Erythroblast (primary cell): ENCODE measurements at places on chromosomes 2 and 18.

- no peak for DNase-seq
These were observed 103.7 kb downstream of the EPB41L3 start for GRCh38 chr18:5439986-5440696.

- DNase-seq, result no peak
These were observed 26.4 kb upstream of the FZD7 start for GRCh38 chr2:202007015-202007982.

- no peak for DNase-seq
These were observed 131.3 kb upstream of the UNC80 start for GRCh38 chr2:209640358-209640757.

DNA sequence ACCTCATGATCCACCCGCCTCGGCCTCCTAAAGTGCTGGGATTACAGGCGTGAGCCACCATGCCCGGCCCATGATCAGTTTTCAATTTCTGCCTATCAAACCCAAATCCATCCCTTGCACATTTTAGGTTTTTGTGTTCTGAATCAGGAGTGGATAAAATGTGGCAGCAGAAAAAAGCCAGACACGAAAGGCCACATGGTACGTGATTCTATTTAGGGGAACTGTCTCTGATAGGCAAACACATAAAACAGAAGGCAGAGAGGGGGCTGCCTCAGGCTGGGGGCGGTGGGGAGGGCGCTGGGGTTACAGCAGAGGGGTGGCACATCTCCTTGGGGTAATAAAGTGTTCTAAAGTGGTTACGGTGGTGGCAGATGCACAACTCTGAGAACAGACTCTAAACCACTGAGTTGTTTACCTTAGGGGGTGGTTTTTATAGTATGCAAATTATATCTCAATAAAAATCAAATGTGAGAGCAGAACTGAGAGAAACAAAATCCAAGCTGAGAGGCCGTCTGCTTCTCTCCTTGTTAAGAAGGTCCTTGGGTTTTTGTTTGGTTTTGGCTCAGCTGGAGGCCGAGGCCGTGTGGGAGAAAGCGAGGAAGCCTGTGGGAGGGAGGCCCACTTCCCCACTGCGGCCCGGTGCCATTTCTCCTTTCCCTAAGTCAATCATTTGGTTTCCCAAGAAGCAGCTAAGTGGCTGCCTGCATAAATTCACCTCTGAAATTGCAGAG lies 78.0 kb downstream of the SOWAHC start:
- DNase-seq, result no peak

DNA sequence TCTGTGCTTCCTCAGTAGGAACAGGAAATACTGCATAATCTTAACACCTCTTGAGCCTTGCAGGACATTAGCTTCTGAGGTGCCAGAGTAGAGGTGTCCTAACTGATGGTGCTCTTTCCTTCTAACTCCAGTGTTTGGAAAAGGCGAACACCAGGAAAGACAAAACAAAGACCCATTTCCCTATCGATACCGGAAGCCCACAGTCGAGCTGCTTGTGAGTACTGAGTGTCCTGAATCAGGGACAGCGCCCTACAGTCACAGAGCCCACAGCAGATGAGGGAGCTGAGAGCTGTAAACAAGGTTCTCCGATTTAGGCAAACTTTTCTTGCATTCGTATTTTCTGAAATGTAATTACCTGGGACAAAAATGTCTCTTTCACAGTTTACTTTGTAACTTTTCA lies 50.7 kb downstream of the SLC14A2 start:
- no peak for DNase-seq

DNA sequence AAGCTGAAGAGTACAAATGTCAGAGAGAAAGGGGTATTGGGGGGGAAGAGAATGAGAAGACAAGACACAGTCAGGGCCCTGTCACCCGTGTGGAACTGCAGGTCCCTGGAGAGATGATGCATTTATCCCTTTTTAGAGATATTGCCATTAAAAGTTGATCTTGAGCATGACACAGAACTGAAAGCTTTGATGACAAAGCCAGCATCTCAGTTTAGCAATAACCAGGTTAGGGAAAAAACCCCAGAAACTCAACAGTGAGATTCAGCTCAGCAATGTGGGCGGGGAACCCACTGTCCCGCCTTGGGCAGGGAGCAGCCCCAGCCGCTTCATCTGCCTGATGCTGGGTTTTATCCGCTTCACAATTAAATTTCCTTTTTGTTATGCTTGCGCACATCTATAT lies 181.1 kb downstream of the NEDD4L start:
- DNase-seq, result no peak

GRCh38 chr18:45449418-45450227 lies 165.7 kb upstream of the SLC14A2 start:
- DNase-seq, result peak; percentile 57

DNA sequence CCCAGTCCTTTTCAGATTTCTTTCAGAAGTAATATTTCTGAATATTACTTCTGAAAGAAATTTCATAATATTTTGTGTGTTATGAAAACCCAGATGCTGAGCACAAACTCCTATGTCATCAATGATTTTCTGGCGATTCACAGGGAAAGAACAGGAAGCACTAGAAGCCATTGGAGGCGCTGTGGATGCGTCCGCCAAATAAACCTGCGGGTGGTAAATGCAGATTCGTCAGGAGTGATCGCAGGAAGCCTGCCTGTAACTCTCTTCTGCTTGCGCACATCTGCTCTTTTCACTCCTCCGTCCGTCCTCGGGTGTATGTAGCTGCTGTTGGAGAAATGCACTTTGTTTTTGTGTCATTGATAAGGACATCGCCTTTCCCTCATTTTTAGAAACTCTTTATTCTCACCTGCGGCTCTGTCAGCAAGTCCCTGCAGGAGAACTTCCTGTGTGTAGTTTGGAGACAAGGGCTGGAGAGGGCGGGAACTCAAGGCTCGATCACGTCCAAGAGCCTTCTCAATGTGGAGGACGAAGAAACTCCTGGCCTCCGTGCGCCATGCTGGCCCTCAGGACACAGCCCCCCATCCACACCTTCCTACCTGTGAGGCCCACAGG lies 483.8 kb downstream of the GALR1 start:
- DNase-seq, result no peak

- DNase-seq, result no peak
These were observed 20.4 kb downstream of the HS6ST1 start for GRCh38 chr2:128298286-128298685.

DNA sequence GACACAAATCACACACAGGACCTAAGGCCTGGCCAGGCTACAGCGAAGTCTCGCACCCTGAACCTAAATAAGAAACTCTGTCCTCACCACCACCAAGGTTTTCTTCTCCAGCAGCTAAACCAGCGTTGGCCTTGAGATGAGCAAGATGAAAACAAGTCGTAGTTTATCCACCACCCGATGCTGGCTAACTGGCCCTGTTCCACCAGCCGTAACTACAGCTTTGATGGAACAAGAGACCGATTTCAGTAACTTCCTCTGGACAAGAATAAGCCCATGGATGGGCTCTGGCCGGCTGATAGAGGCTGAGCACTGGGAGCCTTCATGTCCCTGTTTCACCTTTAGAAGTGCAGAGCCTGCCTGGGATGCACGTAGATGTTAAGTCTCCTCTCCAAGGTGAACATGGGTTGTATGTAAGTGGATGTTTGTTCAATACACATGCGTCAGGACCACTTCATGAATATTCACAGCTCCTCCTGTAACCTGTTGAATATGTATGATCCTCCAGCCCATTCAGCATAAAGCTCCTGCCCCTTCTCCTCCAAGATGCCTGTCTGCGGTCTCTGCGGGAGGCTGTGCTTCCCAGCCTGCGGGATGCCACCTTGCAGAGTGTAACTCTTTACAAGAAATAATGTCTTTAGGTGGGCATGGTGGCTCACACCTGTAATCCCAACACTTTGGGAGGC lies 24.2 kb downstream of the ADI1 start:
- DNase-seq, result no peak

GRCh38 chr2:172931256-172931894 lies 144.3 kb upstream of the MAP3K20 start:
- DNase-seq, result no peak

GRCh38 chr2:118029025-118029424 lies 15.2 kb upstream of the CCDC93 start:
- no peak for DNase-seq

- no peak for DNase-seq
These were observed 137.1 kb upstream of the NDUFV2 start for GRCh38 chr18:8965398-8965797.

DNA sequence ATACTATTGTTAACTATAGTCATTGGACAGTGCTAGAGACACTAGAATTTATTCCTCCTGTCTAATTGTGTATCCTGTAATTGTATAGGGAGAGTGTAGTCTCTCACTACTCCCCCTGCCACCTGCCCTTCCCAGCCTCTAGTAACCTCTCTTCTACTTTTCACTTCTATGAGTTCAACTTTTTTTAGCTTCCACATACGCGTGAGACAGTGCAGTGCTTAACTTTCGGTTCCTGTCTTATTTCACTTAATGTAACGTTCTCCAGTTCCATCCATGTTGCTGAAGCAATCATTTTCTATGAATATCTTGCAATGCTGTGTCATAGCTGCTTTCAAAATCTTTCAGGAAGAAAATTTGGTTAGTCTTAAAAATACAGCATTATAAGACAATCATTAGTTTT lies 22.8 kb upstream of the RUFY4 start:
- DNase-seq, result no peak

DNA sequence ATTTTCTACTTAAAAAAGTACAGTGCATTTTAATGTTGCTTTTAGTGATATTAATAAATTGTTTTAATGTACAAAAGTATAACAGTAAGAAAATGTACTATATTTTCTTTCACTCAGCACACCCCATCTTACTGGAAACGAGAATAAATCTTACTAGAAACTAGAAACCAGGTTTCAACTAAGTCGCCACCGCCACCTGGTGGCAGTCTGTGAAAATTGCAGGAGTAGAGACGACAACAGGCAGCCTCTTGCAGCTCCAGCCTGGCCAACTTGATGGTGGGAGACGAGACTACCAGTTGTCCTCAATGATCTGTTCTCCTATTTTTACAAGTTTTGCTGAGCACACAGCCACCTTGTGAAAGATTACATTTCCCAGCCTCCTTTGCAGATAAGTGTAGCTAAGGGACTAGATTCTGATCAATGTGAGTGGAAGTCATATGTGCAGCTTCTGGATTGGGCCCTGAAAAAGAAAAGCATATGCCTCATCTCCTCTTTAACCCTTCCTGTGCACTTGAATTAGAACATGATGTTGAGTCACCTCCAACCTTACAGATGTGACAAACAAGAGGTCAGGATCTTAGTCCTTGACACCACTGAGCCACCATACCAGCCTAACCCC lies 8.7 kb downstream of the OTOF start:
- DNase-seq, result peak; percentile 89

DNA sequence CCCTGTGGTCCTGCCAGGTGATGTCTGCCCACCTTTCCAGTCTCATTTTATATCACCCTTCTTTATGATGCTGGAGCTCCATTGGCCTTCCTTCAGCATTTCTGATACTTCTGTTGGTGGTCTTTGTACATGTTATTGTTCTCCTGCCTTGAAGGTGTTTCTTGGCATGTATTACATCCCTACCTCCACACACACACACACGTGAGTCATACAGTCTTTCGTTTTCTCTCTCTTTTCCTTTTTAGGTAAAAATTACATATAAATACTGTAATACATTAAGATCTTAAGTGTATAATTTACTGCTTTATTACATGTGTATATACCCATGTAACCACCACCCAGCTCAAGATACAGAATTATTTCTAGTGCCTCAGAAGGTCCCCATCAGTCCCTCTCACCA lies 10.2 kb upstream of the ADGRF3 start:
- peak; percentile 52 for DNase-seq

DNA sequence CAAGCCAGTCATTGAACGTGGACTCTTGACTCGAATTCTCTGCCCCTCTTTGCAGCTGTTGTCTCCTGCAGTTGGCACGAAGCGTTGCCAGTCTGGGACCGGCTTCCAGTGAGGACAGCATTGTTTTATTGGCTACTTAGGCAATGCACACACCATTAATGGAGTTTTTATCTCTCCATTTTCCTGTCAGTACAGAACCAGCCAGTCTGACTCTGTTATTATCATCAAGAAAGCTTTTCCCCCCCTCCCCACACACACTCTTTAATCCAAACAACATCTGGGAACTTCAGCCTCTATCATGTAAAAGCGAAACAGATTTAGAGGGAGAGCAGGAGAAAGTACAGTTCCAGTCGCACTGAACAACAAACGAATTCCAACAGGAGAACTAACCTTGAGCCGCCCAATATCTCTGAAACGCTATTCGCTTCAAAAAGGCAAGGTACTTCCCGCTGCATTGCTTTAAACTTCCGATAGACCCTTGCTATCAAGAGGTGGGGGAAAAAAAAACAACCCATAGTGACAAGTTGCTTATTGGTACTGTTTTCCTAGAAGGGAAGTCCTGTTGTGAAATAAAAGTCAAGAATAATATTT lies 38.2 kb downstream of the ACVR1 start:
- DNase-seq, result no peak

- DNase-seq, result no peak
These were observed 23.3 kb upstream of the EPAS1 start for GRCh38 chr2:46273919-46274318.

DNA sequence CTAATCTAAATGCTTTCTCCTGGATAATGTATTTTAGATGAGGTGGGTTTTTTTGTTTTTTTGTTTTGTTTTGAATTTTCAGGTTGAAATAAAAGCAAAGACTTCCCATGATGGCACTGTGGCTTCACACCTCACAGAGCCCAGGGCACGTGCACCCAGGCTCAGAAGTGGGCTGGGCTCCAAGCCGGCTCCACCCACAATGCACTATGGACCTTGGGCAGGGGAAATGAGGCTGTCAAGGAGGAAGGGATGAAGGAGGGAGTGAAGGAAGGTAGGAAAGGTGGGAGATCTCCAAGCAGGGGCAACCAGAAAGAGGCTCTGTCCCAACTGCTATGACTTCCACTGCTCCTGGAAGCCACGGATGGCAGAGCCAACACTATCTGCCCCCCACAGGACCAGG lies 60.4 kb downstream of the BIN1 start:
- DNase-seq, result no peak

DNA sequence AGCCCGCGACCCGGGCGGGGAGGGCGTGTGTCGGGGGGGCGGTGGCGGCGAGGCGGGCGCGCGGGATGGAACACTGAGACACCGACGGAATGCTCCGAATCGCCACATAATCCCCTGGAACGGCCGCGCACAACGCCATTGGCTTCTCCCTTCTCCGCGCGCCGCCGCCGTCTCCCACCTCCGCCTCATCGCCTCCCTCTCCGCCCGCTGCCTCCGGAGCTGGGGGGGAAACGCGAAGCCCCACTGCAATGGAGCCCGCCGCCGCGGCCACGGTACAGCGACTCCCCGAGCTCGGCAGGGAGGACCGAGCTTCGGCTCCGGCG lies at the start of gene PHLPP1:
Gene PHLPP1, plus strand, starts transcription at position 106 of the 323 bp plus-strand sequence. Its CDS starts 143 bp downstream, at position 249.
- no peak for DNase-seq
